Mesendoderm (in vitro differentiated cells): ENCODE measurements at places on chromosomes 16 and 17.

- DNase-seq: no peak
These were observed 250.5 kb downstream of the CPPED1 start for GRCh38 chr16:12553191-12553590.

DNA sequence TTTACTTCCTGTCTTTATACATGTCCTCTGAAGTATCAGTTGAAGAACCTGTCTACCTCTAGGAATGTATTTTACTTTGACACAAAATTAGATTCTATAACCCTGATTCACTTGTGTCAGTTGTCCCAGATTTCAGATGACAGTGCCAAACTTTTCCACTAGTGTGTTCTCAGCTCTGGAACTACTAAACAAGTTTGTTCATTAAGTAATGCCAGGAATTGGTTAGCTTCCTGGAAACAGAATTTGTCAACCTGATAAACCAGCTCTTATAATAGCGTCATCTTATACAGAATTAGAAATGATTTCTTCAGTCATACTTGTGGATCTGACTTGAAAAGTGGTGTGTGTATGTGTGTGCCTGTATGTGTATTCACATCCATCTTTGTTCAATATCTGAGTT, 7.4 kb downstream of the MAP3K3 start:
- no peak for DNase-seq

- no peak for DNase-seq
These were observed 70.4 kb upstream of the CLEC18A start for GRCh38 chr16:69880640-69881133.

DNA sequence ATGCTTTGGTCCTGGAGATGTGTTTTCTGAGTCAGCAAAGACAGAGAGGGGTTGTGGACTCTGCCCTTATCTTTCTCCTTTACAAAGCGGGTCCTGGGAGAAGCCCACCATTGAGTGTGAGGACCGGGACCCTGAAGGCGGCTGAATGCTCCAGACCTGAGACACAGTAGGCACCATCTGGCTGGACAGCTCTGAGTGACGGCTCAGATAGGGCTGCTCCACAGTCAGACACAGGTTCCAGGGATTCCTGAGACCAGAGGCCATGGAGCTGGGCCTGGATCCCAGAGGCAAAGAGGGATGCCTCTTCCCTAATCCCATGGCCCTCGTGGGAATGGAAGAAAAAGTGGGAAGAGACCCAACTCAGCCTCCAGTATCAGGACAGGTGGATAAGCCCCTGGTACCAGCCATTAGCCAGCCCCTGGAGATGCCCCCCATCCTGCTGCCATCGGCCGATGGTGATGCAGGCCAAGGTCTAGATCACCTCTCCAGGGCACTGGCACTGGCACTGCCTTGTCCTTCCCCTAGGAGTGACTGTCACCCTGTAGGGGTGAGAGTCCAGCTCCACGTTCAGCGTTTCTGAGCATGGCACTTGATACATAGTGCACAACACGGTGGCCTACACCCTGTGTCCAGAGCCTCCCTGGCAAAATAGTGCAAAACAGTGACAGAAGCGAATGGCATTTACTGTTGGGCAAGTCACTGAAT, 4.7 kb downstream of the MMP15 start:
- no peak for DNase-seq
